Mammary epithelial cell (primary cell): ENCODE measurements at places on chromosomes 16 and 17. TPM values are rescaled to one million over a fixed set of nuclear protein-coding genes. Genes with fewer than 3 reads are reported as not detected.

RHBDL1 gene
- total RNA-seq = 3.2 TPM

SOST gene
- total RNA-seq = not detected

ACAP1 gene
- total RNA-seq = 2.0 TPM

HCRT gene
- not detected for total RNA-seq

HAP1 gene
- total RNA-seq = 3.7 and 5.5 TPM in 2 replicates

CRHR1 gene
- total RNA-seq = not detected in 2 replicates

FTO gene
- 68.7 and 76.4 TPM in 2 replicates for total RNA-seq

MYH1 gene
- not detected for total RNA-seq

MYADML2 gene
- total RNA-seq = not detected in 2 replicates

MPDU1 gene
- 44.8 TPM for total RNA-seq

CES1 gene
- total RNA-seq = not detected in 2 replicates

ALOX12 gene
- not detected for total RNA-seq

KRT20 gene
- not detected in 2 replicates for total RNA-seq

ELP5 gene
- total RNA-seq = 18.8 TPM

ITGAD gene
- not detected in 2 replicates for total RNA-seq

TSR1 gene
- total RNA-seq = 51.0 TPM

BCKDK gene
- 44.9 and 47.8 TPM in 2 replicates for total RNA-seq

TMEM235 gene
- total RNA-seq = not detected in 2 replicates

NDUFAF8 gene
- 14.7 TPM for total RNA-seq

FBXL16 gene
- 0.33 TPM for total RNA-seq

PLXDC1 gene
- not detected in 2 replicates for total RNA-seq

CLEC10A gene
- total RNA-seq = not detected in 2 replicates

SLC47A1 gene
- total RNA-seq = 0.50 TPM

PYDC1 gene
- total RNA-seq = not detected

B3GNT9 gene
- total RNA-seq = 22.0 TPM

BAIAP2 gene
- 88.5 and 114 TPM in 2 replicates for total RNA-seq

FOXO3B gene
- 6.8 TPM for total RNA-seq

CD300LB gene
- total RNA-seq = not detected in 2 replicates

CIBAR2 gene
- not detected for total RNA-seq

NPIPA5 gene
- 1.5 TPM for total RNA-seq

TBC1D3I gene
- total RNA-seq = not detected

TNFRSF13B gene
- total RNA-seq = not detected in 2 replicates

CNGB1 gene
- total RNA-seq = 0.45 TPM in 1 of 2 replicates, not detected in the other

CTRB2 gene
- not detected for total RNA-seq

CCL1 gene
- total RNA-seq = not detected in 2 replicates

ENKD1 gene
- 13.4 and 16.7 TPM in 2 replicates for total RNA-seq

EXOC3L1 gene
- not detected in 2 replicates for total RNA-seq

FBXO31 gene
- total RNA-seq = 36.1 and 43.4 TPM in 2 replicates

PRKAR1A gene
- 253 and 286 TPM in 2 replicates for total RNA-seq

PYY gene
- not detected in 2 replicates for total RNA-seq

JPH3 gene
- not detected for total RNA-seq

C1QL1 gene
- total RNA-seq = not detected
